ENCODE measurements at places on chromosomes 4 and X.
A peak's percentile ranks its signal among the peaks of the same experiment; 100 is the strongest.

DNA sequence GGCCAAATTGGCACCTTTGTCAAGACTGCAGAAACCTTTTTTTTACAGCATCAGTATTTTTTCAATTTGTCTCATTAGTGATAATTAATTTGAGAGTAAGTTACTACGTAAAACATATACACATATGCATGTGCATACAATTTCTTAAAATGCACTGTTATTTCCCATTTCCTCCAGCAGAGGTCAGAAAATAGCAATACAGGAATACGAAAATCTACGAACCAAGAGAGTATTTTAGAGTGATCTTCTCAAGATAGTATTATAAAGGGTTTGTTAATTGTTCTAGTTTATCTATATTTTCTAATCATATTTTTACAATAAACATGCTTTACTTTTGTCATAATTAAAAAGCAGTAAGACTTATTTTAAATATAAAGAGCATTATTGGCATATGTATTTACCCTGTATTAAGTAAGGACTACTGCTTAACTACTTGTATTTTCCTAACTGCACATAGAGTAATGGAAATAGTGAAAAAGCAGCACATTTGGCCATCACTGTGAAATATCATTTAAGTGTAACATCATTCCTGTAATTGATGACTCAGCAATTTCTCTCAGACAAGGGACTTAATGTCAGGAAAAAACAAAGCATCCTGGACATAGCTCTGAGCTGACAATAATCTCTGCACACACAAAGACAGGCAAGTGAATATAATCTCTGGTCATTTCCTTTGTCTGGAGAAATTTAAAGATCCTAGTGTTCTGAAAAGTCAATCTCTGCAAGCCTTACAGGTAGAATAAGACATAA, 45.6 kb downstream of the MAOB start:
- no peak for DNase-seq

- peak; percentile 4 for DNase-seq
Observed at GRCh38 chrX:86604607-86605006, 456.4 kb downstream of the DACH2 start.

DNA sequence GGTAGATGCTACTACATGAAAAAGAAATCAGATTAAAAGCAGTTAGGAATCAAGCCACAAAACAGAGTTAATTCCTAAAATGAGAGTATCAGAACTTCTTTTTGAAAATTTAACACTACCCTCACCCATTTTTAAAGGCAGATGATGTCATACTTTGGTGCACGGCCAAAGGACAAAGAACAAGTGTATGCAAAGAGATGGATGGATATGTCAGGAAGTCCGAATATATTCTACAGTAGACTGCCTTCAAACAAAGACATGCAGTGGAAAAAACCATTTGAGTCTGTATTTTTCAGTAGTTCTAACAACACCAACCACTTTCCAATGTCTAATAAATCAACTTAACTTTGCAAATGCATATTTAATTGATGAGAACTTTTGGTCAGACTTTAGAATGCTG, 2.2 kb downstream of the AIFM1 start:
- DNase-seq = no peak

DNA sequence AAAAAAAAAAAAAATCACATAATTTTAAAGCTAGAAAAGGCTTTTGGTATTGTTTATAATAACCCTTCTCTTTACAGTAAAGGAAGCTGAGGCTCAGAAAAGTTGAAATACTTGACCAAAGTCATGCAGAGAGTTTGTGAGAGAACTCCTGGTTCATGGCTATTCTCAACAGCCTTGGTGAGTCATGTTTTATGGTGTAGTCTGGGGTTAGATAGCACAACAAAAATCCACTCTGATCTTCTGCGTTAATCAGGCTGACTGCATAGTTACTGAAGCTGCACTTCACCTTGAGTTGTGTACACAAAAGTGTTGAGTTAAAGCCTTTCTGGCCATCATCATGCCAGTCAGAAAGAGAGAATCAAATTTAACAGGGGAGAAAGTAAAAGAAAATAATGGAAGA, 19.3 kb upstream of the SFRP2 start:
- DNase-seq = no peak

DNA sequence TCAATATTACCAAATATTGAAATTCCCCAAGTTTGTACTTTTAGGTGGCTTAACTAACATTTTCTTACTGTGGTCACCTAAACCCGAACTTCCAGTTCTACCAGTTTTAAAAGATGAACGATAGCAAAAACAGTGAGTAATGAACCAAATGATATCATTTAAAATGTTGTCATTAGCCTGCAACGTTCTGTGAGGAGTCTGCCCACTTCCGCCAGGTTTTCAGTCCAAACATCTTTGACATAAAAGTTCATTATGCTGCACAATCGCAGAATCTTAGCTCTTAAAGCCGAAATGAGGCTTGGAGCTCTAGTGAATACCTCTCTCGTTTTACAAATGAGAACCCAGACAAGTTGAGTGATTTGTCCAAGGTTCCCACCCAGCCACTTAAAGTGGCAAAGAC, 762 bp downstream of the PIGA start:
- DNase-seq = peak; percentile 36

DNA sequence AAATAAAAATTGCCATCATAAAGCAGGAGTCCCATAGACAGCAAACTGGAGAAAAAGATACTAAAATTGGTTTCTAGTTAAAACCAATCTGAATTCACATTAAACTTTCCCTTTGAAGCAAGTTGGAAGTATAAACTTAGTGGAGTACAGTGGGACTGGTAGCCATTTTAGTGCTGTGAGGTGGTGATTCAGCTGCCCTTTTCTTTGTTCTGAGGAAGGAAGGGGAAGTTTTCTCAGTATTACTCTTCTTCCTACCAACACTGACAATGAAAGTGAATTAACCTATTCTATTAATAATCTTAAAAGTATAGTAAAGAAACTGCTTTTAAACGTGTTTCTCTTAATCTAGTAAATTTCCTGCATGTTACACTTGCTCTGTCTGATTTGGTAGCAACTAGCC, 36.7 kb downstream of the SLC9A6 start:
- no peak for DNase-seq

GRCh38 chr4:164894702-164895101, 17.7 kb downstream of the APELA start:
- no peak for DNase-seq

DNA sequence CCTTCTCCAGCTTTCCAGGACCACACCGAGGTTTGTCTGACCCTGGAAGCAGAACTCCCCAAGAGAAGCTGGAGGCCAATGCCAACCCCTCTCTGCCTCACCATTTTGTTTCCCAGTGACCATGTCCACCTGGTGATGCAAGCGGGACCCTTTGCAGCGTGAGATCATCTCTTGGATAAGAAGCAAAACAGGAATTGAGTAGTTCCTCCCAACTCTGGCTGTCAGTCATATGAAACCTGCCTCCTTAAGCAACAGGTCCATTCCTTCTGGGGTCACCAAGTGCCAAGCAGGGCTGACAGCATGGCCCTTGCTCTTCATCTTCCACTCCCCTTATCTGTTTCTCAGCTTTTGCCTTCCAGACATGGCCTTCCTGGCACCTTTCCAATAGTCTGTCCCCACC, 41.3 kb upstream of the MTM1 start:
- DNase-seq = peak; percentile 59

DNA sequence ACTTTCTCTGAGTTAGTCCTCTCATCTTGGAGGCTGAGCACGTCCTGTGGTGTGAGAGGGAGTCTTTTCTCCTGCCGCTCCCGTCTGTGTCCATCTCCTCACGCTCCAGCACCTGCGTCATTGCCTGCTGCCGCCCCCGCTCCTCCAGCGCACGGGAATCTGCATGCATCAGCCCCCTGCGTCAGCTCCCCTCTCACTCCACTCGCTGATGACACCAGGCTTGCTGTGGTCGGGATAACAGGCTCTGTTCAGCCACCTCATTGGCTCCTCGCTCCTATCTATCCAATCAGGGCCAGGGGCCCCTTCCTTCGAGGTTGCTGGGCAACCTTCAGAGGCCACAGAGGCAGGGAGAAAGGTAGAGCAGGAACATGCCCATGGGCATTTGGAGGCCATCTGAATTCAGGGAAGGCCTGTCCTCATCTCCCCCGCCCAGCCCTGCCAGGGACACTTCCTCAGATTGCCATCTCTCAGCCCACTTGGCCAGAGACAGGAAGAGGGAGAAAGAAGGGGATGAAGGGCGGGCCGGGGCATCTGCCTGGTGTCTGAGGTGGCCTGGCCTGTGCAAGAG, 9.3 kb downstream of the ZNF185 start:
- no peak for DNase-seq

DNA sequence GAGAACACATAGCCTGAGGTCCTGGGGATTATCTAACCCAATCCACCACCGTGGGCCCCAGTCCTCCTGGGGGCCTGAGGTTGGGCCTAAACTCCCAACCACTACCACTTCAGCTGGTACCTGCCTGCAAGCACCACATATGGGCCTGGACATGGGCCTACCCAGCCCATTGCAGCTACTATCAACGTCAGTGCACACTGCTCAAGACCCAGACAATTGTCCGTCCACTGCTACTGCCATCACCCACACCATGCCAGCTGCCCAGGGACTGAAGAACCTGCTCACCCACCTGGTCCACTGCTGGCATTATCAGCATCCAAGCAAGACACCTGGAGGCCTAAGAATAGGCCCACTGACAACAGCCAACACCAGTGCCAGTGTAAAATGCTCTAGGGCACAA, 88.1 kb downstream of the COL4A5 start:
- DNase-seq = no peak

- no peak for DNase-seq
Observed at GRCh38 chr4:158912390-158912789, 143.6 kb downstream of the FNIP2 start.

DNA sequence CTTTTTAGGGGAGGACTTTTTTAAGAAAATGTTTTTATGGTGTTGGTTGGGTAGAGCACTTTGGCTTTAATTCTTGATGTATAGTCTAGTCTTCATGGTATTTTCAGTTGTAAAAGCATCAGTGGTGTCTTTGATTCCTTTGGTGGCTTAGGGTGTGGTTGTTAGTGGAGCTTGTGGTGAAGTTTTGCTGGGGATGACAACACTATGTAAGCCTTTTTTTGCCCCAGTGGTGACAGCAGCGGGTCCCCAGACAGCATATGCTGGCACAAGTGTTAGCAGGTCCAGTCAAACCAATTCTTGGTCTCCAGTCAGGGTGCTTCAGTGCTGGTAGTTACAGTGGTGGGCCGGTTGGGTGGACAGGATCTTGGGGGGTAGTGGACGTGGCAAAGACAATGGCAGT, 52.0 kb downstream of the CHIC1 start:
- DNase-seq = no peak

DNA sequence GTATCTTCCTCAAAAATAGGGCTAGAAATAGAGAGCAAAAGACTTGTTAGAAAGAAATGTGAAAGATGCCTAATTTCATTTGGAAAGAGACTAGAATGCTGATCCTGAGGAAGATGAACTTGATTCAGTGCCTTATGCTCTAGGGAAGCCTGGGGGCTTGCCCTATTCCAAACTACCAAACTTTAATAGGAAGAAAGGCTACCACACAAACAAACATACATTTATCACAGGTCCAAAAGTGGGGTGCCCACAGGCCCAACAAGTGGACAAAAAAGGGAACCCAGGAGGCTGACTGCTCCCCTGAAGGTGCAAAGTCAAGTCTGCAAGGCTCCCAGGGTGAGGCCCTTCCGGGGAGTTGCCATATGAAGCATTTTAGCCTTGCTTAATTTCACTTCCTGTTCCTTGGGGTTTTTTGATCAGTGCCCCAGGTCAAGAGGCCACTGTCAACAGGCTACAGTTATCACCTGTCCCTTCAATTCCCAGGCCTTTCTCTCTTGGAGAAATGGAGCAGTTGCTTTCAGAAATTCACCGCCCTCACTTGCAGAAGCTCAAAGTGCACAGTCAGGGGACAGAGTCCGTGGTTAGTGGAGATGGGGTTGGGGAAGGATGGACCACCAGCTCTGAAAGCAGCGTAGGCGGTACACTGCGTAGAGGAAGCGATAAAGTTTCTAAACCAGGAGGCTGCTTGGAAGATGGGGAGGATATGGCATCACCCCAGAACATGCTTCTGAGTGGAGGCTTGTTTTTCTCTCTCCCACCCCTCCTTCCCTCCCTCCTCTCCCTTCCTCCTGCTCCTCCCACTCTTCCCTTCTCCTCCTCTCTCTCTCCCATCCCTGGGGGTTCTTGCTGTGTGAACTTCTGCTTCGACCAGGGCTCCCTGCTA, 36.4 kb downstream of the TMEM154 start:
- peak; percentile 76 for DNase-seq

Measured in suppressor macrophage (primary cell).